SW 1271 (cell line): ENCODE measurements at places on chromosomes 1 and 21.

DNA sequence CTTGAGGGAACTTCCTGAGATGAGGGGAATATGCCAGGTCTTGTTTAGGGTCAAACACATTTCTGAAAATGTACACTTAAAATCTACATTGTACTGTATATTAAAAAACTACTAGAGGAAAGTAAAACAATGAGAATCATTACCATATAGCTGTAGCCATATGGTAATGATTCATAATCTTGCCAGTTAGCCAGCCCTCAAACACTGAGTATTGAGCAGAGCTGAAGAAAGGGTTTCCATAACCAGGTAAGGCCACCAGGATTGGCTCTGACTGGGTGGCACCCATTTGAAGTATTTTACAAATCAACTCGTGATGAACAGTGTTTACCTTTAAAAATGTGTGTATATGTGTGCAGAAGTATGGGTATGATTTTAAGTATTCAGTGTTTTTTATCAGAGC lies 226.7 kb downstream of the SLC45A1 start:
- DNase-seq = no peak

DNA sequence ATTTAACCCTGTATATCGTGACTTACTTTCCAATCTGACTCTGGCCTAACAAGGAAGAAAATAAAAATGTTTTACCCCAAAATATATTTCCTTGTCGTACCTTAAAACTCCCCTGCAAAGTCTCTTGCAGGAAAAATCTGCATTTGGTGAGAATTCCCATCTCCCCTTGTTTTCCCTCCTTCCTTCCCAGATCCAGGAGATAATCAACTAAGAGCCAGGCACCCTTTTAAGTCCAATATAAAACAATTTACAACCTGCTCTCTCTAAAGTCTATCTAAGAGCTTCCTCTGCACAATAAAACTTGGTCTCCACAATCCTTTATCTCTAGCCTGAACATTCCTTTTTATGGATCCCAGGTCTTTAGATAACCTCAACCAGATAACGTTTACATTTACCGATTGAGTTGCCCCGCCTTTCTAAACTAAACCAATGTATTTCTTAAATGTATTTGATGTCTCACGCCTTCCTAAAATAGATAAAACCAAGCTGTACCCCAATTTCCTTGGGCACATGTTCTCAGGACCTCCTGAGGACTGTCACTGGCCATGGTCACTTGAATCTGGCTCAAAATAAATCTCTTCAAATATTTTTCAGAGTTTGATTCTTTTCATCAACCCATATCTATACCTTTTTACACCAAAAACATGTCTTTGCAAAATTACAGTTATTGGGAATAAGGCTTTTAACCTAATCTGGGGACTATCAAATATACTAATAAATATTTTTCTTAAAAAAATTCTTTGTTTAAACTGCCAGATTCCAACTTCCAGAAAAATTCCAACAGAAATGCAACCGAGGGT lies 993 bp downstream of the DDX59 start:
- DNase-seq = no peak

DNA sequence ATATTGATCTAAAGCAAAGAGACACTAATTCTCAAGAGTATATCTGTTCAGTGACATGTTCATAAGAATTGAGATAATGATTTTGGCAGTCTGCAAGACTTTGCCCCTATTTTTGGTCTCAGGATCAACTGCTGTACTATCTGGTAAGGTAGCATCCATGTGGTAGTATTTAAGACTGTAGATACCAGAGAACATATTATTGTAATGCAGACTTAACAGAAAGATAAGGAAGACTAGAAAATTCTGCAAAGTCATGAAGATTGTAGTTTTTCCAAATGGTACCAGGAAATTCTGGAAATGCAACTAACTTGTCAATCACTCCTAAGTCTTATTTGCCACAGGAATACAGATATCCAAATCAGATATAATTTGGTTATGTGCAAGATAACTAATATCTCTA lies 35.1 kb downstream of the RNF2 start:
- DNase-seq = no peak

GRCh38 chr1:242673652-242674051 lies 149.2 kb upstream of the PLD5 start:
- no peak for DNase-seq

- DNase-seq = no peak
Measured at GRCh38 chr21:39612233-39613040, at the start of gene B3GALT5. Gene B3GALT5 (plus strand): TSS chr21:39612940. CDS start chr21:39660560, 47,620 bp downstream.

DNA sequence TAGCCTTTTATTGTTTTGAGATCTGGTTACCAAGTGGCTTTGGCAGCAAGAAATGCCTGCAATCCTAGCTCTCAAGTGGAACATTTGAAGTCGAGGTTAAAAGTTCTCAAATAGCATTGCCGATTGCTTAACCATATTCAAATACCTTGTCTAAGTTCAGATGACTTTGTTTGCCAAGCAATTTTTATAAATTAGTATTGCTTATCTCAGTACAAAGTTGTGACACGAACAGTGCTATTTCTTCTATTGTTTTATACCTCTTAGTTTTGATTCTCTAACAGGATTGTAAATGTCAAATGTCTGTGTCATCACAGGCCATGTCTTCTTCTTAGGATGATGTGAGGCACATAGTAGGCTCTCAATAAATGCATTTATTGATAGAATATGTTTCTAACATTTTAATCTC lies 633.3 kb downstream of the PTPRC start:
- peak; percentile 47 for DNase-seq

DNA sequence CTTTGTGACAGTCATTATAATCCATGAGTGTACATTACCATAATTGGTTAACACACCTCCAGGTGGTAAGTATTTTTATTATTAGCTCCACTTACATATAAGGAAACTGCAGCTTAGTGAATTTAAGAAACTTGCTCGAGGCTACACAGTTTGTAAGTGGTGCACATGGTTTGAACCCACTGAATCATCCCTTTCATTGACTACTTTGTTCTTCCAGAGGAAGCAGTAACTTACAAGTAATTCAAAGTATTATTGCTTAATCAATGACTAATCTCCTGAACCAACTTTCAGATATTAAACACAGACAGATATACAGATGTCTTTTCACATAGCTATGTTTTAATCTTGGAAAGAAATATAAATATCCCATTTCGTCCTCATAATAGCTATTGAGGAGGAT lies 18.7 kb upstream of the CLDN8 start:
- DNase-seq = no peak

- no peak for DNase-seq
Measured at GRCh38 chr1:15997076-15997585, 6.9 kb upstream of the SRARP start.

GRCh38 chr1:33601751-33602150 lies 129.3 kb downstream of the ZSCAN20 start:
- no peak for DNase-seq

- no peak for DNase-seq
Measured at GRCh38 chr1:209405183-209405814, 178.2 kb upstream of the CAMK1G start.

- DNase-seq = no peak
Measured at GRCh38 chr1:241479294-241479693, 40.3 kb downstream of the FH start.

GRCh38 chr1:11720525-11720924 lies 15.4 kb upstream of the AGTRAP start:
- DNase-seq = no peak

GRCh38 chr1:241485554-241485992 lies 34.0 kb downstream of the FH start:
- DNase-seq = peak; percentile 3

DNA sequence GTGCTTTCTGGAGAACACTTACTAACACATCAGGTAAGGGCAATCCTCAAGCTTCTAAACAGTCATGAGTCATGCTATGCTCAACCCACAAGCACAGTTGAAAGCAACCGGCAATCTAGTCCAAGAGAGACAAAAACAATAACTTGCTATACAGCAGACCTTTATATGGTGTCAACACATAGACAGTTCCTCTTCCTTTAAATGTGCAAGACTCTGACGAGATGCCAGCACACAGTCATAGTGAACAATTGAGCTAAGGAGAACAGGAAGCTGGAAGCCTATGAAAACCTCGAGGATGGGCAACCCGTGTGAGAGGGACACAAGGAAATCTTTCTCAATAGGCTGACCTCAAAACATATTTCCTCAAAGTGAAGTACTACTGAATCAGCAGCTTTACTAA lies 5.3 kb downstream of the ADIPOR1 start:
- DNase-seq = no peak

DNA sequence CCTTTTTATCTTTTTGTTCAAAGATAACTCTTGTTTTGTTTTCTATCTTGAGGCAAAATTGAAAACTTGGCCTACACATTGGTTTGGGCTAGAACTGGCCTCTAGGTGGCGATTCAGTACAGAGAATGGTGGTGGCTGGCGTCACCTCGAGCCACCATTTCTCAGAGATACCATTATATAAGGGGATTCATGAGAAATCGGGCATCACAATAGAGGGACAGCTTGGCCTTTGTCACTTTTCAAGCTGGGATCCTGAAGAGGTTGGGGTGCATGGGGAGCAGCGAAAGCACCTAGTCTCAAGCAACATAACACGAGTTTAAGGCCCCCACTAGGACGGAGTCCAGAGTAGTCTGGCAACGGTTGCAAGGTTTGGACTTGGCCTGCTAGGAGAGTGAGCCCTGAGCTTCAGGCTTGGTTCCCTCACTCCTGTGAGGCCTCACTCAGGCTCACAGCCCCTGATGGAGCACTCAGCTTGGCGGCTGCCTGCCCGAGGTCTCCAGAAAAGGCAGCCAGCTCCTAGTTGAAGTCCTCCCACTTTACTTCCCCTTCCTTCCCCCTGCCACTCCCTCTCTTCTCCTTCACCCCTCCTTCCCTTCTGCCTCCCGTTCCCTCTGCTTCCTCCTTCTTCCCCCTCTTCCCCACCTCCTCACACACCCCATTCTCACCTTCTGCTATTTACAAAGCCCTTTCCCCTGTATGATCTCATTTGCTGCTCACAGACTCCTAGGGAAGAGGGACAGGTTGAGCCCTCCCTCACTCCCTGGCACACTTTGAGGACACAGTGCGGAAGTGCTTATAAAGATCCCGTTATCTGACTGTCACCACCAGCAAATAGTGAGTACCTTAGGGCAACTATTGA lies 67.8 kb downstream of the LRIG2 start:
- DNase-seq = no peak

DNA sequence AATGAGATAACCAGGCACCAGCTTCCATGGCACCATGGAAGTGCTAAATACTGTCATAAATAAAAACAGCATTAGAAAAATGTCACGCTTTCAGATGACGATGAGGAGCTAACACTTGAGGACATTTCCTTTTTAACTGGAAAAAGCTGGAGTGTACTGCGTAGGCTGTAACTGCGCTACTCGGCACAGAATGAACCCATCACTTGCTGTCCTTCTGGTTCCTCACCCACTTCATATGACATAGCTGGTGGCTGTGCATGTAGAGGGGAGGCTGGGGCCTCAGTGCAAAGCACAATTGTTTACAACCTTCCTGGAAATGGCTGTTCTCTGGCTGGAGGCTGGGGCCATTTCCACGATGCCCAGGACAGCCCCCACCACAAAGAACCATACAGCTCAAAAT lies 55.7 kb downstream of the NTPCR start:
- DNase-seq = no peak

GRCh38 chr1:74952786-74953185 lies 181.4 kb upstream of the LHX8 start:
- no peak for DNase-seq
